ENCODE measurements at places on chromosomes 4 and X. TPM values are rescaled to one million over a fixed set of nuclear protein-coding genes. Genes with fewer than 3 reads are reported as not detected.

DNA sequence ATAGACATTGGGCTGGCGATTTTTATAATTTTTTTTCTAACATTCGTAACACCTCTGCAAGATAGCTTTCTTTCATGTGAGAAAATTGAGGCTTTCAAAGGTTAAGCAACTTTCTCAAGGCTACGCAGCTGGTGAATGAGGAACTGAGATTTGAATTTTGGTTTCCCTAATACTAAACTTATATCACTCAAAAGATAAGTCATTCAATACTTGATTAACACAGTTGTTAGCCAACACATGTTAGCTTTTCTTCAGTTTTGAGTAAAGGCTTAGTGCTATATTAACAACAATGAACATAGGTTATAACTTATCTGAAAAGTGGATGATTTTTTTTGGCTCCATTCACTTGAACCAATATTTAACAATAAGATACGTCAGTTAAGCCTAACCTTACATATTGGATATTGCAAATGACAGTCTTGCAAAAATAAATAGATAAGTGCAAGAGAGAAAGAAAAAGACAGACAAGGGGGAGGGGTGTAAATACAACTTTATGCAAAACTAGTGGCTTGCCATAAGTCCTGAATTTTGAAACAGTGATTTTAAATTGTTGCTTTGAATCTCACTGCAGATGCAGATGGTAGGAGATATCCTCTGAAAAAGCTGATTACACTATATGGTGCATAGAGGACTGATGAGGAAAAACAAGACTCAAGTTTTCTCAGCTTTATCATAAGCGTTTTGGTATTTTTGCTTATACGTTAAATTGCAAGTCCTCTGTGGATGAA, 11.1 kb upstream of the GPM6A start:
- H3K4me1 ChIP-seq, result no peaks in the 10 kb centered on the region
- H3K27ac ChIP-seq, result no peak overlapping the region
- peaks cover 2% of the 10 kb centered on the region for H3K27me3 ChIP-seq

The F8A3 gene
- 27.1 TPM for total RNA-seq

DNA sequence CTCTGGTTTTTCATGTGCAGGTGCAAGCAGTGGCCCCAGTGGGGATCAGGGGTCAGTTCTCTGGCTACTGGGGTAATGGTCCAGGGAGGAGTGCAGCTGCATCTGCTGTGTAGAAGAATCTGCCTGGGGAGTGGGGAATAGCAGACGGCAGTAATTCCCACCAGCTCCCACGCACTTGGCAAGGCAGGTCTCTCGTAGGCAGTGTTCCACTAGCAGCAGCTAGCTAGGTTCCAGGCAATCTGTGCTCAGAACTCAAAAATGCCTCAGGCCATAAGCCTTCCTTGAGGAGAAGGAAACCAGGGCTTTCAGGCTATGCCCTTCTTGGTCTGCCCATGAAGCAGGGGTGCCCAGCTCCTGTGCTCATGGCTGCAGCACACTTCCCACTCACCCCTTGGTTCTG, 38.8 kb downstream of the DCLK2 start:
- H3K27me3 ChIP-seq, result no peaks in the 10 kb centered on the region
- no peak overlapping the region for H3K27ac ChIP-seq
- H3K4me3 ChIP-seq, result no peak overlapping the region
- H3K36me3 ChIP-seq, result no peaks in the 10 kb centered on the region
- H3K4me1 ChIP-seq, result no peaks in the 10 kb centered on the region
- DNase-seq, result no peak

The FOXR2 gene
- total RNA-seq, result not detected

The SYP gene
- 3.3 TPM for total RNA-seq

The NXF2 gene
- not detected for total RNA-seq

DNA sequence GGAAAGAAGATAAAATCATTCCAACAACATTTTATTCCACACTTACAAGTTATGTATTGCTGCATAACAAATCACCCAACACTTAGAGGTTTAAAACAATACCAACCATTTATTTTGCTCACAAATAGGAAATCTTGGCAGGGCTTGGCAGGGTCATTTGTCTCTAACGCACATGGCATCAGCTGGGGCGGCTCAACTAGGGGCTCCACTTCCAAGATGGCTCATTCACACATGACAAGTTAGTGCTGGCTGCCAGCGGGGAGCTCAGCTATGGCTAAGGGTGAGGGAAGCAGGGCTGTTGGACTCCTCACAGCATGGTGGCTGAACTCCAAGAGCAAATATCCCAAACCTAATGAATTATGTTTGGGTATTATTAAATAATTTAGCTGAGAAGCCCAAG, 377.0 kb downstream of the ZNF674 start:
- no peak overlapping the region for H3K4me3 ChIP-seq
- no peak overlapping the region for H3K27ac ChIP-seq
- H3K27me3 ChIP-seq, result no peaks in the 10 kb centered on the region
- DNase-seq, result no peak
- H3K4me1 ChIP-seq, result no peaks in the 10 kb centered on the region

The SUPT20HL1 gene
- total RNA-seq, result 0.07 TPM

The PSAPL1 gene
- not detected for total RNA-seq

The WDR19 gene
- total RNA-seq, result 13.7 TPM

- no peak for DNase-seq
- peaks cover 4% of the 10 kb centered on the region for H3K4me1 ChIP-seq
- peaks cover 4% of the 10 kb centered on the region for H3K36me3 ChIP-seq
- H3K4me3 ChIP-seq, result no peak overlapping the region
Measured at GRCh38 chrX:53930515-53931380, 113.5 kb downstream of the PHF8 start.

- no peaks in the 10 kb centered on the region for H3K36me3 ChIP-seq
- H3K27ac ChIP-seq, result no peak overlapping the region
- no peak for DNase-seq
- no peak overlapping the region for H3K4me3 ChIP-seq
- H3K4me1 ChIP-seq, result no peaks in the 10 kb centered on the region
- peaks cover 2% of the 10 kb centered on the region for H3K27me3 ChIP-seq
Measured at GRCh38 chr4:1609901-1610790, 74.0 kb downstream of the FAM53A start.

GRCh38 chr4:76594173-76594572, 159.1 kb downstream of the SHROOM3 start:
- DNase-seq, result no peak
- H3K27me3 ChIP-seq, result peaks cover 8% of the 10 kb centered on the region
- H3K36me3 ChIP-seq, result no peaks in the 10 kb centered on the region
- no peak overlapping the region for H3K27ac ChIP-seq
- H3K4me3 ChIP-seq, result no peak overlapping the region
- H3K4me1 ChIP-seq, result no peaks in the 10 kb centered on the region

The CLGN gene
- total RNA-seq, result not detected

GRCh38 chr4:109947457-109947856, 34.8 kb downstream of the EGF start:
- peaks cover 3% of the 10 kb centered on the region for H3K27me3 ChIP-seq
- no peak overlapping the region for H3K27ac ChIP-seq
- H3K4me1 ChIP-seq, result no peaks in the 10 kb centered on the region
- H3K4me3 ChIP-seq, result no peak overlapping the region
- DNase-seq, result no peak

GRCh38 chr4:2071252-2071911, 12.3 kb downstream of the NAT8L start:
- H3K4me3 ChIP-seq, result no peak overlapping the region
- no peaks in the 10 kb centered on the region for H3K36me3 ChIP-seq
- H3K4me1 ChIP-seq, result no peaks in the 10 kb centered on the region
- DNase-seq, result no peak
- no peak overlapping the region for H3K27ac ChIP-seq
- H3K27me3 ChIP-seq, result no peaks in the 10 kb centered on the region

The OR13H1 gene
- not detected for total RNA-seq

The CLDN22 gene
- total RNA-seq, result not detected

- H3K27me3 ChIP-seq, result no peaks in the 10 kb centered on the region
- H3K27ac ChIP-seq, result no peak overlapping the region
- no peak for DNase-seq
- no peaks in the 10 kb centered on the region for H3K4me1 ChIP-seq
- H3K4me3 ChIP-seq, result no peak overlapping the region
- H3K36me3 ChIP-seq, result no peaks in the 10 kb centered on the region
Measured at GRCh38 chr4:5503336-5503936, 204.9 kb downstream of the EVC2 start.

The MAGEA11 gene
- not detected for total RNA-seq
